MV-4-11 (cell line): ENCODE measurements at places on chromosomes 3 and 15.

DNA sequence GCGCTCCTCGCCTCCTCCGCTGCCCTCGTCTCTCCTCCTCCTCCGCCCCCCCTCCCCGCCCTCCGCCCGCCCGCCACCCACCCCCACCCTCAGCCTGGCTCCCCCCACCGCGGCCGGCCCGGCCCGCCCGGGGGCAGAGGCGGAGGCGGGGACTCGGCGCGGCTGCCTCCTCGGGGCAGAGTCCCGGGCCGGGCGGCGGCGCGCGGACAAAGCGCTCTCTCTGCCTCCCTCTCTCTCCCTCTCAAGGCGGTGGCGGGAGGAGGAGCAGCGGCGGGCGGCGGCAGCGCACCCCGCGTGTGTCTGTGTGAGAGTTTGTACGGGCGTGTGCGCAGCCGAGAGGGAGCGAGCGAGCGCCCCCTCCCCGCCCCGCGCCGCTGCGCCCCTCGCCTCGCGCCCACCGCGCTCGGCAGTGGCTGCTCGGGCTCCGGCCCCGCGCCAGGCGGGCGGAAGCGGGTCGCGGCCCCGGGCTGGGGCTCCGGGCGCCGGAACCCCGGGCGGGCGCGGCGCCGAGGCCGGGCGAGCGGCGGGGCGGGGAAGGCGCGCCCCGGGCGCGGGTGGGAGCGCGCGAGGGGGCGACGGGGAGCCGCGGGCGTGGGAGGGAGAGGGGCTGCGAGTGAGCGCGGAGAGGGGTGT, at the start of gene IGF2BP2:
TSS of gene IGF2BP2 (minus strand) at position 37 of the 633 bp plus-strand sequence. CDS start 82 bp downstream, outside the sequence.
- peak; percentile 37 for DNase-seq

- no peak for DNase-seq
These were observed 57.6 kb downstream of the FOXB1 start for GRCh38 chr15:60061758-60062157.

DNA sequence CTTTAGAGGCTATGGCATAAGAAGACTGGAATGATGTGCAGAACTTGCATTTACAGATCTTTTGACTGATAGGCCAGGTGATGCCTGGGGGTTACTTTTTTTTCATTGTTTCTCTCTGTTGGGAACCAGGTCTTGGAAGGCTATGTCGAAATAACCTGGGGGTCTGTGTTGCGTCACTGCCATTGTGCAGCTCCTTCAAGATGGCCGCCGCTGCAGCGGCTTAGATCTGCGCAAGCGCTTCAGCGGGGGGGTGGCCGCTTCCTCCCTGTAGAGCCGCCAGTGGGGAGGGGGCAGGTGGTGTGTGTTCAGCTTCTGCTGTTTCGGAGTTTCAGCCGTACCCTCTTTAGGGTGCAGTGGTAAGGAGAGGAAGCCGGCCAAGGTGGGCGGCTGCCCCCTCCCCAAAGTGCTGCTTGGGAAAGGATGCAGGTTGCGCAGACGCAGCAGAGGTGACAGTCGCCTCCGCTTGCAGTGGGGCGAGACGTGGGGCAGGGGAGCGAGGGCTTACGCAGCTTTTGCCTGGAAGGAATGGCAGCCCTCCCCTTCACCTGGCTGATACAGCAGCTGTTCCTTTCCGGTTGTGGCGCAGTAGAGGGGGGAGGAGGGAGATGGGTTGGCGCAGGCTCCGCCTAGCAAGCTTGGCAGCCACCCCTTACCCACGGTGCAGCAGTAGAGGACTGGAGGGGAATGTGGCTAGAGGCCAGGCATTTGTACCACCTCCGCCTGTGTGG, 1.5 kb downstream of the SNRPN start:
- peak; percentile 66 for DNase-seq

DNA sequence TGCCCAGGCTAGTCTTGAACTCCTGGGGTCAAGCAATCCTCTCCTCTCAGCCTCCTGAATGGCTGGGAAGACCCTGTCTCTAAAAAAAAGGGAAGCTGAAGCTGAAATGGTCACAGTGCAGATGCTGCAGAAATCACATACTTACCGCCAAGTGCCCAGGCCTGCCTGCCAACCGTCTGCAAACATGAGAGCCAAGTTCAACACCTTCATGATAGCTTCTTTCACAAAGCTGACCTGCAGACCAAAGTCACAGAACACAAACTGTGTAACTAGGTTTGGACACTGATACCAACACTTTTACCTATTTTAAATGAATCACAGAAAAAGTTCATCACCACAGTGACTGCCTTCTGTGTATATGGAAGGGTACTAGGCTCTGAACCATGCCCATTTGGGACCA, 22.8 kb upstream of the CYFIP1 start:
- DNase-seq = no peak

DNA sequence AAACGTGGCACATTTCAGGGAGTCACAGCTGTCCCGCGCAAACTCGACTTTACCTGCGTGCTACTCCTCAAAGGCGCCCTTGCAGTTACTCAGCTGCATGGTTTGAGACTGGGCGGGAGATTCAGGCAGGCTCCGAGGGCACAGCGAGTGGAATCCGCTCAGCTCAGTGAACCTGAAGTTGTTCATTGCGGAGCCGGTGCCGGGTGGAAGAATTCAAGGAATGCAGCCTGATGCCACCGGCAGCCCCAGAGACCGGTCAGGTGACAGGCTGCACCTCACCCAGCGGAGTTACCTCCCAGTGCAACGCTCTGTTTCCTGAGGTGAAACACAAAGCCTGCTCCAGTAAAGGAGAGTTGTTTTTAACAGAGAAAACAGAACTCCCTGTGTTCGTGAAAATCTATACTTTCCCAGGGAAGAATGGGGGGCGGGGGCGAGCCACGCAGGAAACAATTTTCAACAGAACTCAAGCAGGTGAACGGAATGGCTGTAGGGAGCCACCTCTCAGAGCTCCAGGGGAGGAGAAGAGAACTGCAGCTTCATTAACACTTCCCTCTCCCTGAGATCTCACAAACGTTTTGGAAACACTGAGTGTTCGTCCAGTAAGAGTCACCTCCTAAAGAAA, 3.8 kb downstream of the VEPH1 start:
- no peak for DNase-seq

DNA sequence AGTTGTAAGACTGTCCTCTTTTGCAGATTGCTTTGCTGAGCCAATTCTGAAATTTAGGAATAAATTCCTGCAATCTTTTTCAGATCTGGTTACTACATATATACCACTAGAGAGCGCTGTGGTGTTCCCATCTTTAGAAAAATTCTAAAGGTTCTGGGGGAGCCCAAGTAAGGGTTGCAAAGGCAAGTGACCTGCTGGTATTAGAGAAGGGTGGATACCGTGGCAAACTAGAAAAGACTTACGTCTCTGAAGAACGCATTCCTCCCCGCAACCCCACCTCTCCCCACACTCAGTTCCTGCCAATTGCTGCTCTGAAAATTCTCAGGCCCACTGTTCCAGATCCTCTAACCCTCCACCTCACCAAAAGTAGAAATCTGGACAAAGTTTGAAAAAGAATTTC, 48.5 kb downstream of the EFHB start:
- peak; percentile 21 for DNase-seq

DNA sequence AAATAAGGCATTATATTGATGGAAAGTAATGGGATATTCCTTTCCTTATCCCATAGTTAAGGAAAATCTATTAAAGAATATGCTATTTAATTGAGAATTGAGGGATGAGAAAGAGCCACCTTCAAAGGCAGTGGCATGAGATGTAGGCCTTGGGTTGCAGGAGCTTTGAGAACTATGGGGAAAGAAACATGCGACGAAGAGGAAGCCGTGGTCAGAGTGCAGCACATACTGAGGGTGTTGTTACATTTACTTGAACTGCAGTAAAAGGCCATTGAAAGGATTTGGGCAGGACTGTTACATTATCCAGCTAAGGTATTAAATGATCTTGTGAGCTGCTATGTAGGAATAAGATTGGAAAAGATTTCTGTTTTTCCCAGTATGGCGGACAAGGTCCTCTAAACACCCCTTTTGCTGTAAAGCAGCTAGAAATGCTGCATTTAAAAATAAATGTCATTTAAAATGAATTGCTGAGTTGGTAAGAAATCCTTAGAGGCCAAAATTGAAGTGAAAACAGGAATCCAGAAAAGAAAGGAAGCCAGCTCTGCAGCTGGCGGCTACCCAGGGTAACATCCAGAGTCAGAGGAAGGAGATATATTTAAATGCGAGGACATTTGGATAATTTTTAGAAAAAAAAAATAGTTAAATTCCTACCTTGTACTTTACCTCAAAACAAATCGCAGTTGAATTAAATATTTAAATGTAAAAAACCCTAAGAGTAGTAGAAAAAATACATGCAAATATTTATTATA, 61.7 kb downstream of the IL1RAP start:
- DNase-seq = peak; percentile 80

DNA sequence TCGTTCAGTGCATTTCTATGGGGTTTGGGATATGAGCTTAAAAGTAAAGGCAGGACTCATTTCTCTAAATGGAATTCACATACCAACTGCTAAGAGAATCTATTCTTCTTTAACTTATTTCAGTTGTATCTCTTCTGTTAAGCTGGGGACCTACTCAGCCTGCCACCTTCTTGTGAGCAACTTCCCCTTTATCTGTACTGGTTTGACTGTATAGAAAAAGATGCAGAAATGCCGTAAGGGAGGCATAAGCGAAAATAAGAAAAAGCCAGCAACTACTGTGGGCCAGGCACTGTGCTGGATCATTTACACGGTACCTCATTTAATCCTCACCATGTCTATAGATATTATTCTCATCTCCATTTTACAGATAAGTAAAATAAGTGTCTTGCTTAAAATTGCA, 38.4 kb downstream of the RBMS3 start:
- DNase-seq = peak; percentile 21

GRCh38 chr3:171514466-171514865, 54.3 kb upstream of the TNIK start:
- no peak for DNase-seq

DNA sequence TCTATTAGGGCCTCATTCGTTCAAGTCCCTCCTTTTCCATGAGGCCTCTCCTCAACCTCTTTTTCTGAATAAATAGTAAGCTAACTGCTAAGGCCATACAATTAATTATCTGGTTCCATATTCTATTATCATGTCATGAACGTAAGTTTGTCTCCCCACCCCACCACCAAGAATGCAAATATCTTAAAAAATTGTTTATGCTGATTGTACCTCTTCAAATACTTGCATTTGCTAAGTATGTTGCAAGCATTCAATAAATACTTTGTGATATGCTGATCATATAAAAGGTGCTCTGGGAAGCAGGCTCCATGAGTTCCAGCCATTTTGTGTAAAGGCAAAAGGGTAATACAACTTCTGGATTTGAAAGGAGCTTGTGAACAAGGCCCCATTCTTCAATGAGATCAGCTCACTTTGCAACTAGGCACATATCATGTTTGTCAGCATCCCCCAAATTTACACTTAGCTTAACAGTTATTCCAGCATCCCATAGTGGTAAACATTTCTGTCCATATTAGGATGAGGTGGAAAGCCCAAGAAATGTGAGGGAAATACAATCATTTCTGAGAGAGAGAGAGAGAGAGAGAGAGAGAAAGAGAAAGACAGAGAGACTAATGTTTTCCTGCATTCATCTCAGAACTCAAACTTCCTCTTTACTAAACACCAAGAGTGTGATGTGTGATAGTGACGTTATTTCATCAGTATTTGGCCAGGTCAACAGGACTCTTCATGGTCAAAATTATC, 33.2 kb downstream of the SLC12A8 start:
- peak; percentile 69 for DNase-seq

DNA sequence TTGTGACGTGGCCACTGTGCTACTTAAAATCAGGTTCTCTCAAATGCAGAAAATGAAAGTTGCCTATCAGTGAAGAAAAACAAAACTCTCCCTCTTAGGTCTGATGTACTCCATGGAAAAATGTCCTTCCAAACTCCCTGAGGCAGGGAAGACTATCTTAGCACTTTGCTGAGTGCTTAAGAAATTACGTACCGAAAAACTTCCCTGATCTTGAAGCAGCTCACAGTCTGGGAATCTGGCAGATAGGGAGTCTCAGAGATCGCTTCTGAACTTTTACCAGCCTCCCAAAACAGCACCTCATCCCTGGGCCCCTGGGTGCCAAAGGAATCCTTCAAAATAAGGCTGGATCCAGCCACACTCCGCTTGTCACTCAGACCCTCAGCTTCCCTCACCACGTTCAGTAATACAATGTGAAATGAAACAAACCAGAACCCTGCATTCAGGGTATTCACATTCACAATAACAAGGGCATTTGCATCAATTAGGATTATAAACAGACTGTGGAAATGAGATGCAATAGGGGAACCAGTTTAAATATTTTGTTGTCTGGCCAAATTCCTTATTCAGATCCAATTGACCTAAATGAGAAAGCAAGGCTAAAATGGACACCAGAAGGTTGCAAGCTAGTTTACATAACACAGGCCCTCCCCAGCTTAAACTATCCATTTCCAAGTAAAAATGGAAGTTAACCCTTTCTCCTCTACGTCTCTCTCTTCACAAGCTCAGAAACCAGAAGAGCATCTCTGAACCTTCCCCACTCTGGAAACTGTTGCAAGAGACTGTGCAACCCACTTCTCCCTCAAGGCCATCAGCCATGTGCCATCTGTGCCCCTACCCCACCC, 20.9 kb downstream of the OSBPL10 start:
- no peak for DNase-seq

DNA sequence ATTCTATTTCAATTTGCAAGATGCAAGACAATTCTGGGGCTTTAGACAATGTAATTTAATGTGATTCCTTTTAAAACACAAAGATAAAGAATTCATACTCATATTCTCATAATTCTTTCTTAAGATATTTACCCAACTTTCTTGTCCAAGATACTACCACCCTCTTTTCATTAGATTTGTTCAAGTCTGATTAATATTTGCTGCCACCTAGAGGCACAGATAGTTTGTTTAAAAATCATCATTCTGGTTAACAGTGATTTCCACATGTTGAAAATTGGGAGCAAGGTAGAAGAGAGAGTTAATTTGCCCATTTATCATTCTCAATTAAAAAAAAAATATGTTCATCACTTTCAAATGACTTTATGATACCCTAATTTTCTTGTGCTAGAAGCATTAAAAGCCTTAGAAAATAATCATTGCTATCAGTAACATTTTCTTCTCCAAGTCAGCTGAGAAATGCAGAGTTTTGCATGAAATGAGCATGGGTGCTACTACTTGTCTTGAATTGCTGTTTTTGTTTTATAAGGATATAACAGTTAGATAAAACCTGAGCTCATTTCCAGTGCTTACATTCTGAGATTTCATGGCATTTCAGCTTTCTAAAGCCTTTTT, 11.6 kb downstream of the TAMM41 start:
- DNase-seq = no peak

GRCh38 chr3:30184091-30184810, 422.1 kb upstream of the TGFBR2 start:
- DNase-seq = peak; percentile 41

DNA sequence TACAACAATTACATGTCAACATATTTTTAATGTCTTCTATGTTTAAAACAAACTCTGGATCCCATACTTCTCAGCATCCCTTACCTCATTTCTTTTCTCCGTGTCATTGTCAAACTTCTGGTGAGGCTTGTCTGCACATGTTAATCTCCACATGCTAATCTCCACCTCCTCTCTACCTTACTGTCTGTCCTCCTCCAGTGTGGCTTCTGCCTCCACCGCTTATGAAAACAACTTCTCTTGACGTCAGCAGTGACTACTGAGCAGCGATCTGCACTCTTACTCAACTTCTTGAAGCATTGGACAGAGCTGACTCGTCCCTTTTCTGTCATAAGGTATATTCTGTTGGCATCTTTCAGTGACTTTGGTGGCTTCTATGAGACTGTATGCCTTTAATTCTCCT, 338.2 kb upstream of the THRB start:
- DNase-seq = no peak
